ENCODE measurements at places on chromosomes 7 and 10.

- no peak for DNase-seq
These were observed 3.4 kb downstream of the FAM24B start for GRCh38 chr10:122875843-122876466.

DNA sequence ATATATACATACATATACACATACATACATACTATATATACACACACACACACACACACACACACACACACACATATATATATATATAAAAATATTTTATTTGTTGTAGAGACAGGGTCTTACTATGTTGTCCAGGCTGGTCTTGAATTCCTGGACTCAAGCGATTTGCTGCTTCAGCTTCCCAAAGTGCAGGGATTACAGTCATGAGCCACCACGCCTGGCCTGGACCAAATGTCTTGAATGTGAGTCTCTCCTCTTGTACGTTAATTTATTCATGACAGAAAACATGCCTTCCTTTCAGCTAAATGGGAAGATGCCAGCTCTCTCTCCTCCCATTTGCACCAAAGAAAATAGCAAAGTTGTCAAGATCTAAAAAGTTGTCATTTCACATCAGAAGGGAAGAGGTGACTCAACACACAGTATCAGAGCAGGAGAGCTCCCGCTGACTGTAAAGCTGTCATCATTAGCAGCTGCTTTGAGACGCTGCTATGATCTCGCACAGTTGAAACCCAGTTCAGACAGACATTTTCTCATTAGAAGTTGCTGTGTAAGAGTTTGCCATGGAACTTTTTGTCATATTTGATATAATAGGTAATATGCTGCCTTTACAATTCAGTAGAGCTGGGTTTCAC lies 224.3 kb downstream of the SFMBT2 start:
- DNase-seq = no peak

GRCh38 chr10:63382066-63382465 lies 83.7 kb downstream of the JMJD1C start:
- no peak for DNase-seq

GRCh38 chr7:135232720-135233119 lies 918 bp upstream of the STRA8 start:
- DNase-seq = peak; percentile 26

DNA sequence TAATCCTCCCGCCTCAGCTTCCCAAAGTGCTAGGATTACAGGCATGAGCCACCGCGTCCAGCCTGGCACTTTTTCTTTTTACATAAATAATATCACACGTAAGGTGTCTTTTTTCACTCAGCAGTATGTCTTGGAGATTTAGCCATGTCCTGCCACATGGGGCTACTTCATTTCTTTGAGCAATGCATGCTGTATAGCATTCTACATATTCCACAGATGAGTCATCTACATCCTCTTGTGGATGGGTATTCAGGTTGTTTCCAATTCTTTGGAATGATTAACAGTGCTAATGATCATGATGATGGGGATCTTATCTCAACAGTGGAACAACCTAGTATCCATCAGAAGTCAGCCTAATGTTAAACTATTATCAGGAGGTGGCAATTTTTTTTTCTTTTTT lies 50.8 kb downstream of the ZNF503 start:
- DNase-seq = no peak
